ENCODE measurements at places on chromosomes 4 and X.

DNA sequence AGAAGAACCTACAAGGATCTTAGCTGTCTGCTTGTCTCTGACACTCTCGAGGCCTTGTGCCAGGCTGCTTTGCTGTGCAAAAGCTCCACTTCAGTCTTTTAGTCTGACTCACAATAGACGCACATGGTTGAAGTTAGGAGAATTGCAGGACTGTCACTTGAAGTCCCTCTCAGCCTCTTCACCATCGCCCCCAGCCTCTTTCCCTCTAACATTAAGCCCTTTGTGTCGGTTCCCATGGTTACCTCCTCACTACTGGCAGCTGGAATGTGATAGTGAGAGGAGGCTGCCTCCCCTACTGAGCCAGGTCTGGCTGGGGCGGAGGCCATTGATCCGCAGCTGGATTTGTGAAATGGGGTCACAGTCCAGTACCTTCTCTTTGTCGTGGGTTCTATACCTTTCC is 201.8 kb downstream of the SOWAHB start:
- no peak for DNase-seq

DNA sequence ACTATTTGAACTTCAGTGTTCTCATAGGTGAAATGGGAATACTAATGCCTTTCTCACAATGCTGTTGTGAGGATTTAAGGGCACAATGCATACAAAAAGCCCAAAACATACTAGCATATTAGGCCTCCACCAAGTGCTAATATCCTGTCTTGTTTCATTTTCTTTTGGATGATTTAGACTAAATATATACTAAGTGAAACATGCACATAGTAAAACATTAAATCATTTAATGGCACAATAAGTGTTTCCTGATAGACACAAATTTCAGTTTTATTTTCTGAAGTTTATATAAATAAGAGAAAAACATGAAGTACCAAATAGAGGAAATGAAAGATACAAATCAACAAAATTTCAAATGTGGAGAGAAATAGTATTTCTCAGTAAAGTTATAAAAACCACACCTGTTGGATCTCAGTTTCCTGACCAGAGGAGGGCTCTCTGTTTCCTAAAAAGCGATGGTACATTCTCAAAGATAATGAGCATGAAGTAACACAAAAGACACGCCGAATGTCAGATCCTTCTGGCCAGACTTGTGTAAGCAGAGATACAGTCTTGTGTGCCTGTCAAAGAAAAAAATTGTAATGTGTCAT is 25.1 kb downstream of the DDX60 start:
- DNase-seq = no peak

DNA sequence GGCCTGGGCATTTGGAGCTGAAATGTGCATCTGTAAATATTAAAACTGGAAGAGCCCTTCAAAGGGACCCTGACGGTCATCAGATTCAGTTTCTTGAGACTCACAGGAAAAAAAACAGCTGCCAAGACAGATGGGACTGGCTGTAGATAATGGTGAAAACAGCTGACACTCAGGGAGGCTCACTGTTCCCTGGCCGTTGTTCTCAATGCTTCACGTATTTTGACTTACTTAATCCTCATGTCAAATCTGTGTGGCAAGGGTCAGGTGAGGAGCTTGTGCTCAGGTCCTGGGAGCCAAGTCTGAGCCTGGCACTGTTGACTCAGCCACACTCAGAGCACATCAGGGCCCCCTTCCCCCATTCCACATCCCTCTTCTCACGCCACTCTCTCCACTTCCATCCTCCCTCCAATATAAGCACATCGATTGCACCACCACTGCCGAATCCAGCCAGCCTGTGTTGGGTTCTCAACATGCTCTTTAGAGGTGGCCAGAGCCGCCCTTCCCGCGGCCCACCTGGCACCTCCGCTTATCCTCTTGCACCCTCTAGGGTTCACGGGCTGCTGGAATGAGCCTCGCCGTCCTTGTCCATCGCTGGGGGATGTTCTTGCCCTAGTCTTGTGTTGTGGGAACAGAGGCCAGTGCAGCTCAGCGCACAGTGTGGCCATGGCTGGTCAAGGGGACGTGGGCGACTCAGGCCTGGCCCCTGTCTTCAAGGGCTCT is 40.1 kb downstream of the EVC start:
- DNase-seq = no peak

GRCh38 chrX:107718156-107718621 is 57.4 kb downstream of the TSC22D3 start:
- peak; percentile 36 for DNase-seq

- no peak for DNase-seq
Measured at GRCh38 chr4:168981460-168981859, 28.6 kb downstream of the CBR4 start.

DNA sequence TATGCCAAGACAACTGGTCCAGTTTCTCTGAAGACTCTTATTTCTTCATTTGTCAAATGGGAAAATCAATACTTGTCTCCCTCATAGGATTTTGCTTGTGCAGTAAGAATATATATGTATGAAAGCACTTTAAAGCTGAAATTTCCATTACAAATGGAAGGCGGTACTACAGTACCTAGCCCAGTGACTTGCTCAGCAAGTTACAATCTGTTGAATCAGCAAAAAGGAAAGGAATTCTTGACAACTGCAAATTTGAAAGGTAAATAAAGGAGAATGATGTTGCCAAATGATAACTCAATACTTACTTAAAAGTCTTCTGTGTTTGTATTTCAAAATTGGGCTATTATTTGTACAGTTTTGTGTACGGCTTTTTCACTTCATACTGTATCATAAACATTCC is 71.1 kb downstream of the PKD2 start:
- no peak for DNase-seq

DNA sequence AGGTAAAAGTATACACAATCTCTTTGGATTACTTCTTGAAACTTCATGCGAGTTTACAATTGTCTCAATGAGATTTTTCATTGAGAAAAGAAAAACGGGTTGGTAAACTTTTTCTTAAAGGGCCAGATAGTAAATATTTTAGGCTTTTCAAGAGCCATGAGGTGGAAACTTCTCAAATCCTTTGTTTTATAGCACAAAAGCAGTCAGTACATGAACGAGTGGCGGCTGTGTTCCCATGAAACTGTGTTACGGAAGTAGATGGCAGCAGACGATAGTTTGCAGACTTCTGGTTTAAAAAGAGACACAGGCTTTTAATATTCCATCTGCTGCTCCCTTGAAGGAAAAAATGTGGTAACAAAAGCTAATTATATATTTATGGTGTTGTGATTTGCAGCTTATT is 332.0 kb downstream of the TENM3 start:
- DNase-seq = no peak

- DNase-seq = no peak
Measured at GRCh38 chrX:9926002-9926401, 41.2 kb upstream of the CLDN34 start.

GRCh38 chr4:113968473-113968872 is 11.0 kb downstream of the ARSJ start:
- no peak for DNase-seq

DNA sequence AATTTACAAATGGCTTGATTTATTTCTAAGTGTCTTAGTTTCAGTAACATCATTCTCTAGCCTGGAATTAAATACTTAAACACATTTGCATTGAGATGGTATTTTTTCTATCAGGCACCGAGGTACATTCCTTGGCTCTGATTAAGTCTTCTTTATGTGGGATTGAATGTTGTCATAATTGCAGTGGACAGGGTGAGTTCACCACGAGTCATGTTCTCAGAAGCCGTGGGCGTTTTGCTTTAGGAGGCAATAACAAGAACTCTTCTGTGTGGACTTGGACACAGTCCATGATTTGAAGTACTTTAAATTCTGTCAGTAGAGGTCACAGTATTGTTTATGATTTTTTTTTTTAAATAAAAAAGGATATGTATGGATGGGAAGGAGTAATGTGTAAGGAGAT is 57.1 kb upstream of the EFHC2 start:
- peak; percentile 25 for DNase-seq

DNA sequence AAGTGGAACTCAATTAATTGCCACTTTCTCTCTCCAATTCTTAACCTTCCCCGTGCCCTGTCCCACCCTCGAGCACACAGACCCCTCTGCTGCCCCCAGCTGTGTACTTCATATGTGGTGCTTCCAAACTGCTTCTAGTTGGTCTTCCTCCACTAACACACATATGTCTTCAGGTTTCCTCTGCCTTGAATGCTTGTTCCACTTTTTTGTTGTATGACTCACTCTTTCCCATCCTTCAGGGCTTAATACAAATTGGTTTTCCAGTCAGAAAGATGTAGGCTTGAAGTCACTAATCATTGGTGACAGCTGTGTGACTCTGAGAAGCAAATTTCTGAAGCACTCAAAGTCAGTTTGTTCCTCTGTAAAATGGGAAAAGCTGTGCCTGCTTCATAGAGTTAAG is 30.6 kb downstream of the TRIM2 start:
- peak; percentile 35 for DNase-seq

GRCh38 chrX:121322159-121322558 is 274.7 kb downstream of the GLUD2 start:
- no peak for DNase-seq

DNA sequence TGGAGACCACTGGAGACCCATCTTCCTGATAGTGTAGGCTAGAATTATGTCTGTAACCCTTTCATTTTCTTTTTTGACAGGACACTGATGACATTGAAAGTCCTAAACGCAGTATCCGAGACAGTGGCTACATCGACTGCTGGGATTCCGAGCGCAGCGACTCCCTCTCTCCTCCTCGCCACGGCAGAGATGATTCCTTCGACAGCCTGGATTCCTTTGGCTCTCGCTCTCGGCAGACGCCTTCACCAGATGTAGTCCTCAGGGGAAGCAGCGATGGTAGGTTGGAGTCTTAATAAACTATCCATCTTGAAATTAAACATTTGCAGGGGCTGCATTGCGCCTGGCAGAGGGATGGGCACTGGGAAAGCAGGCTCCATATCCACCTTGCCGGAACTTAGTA is 75.4 kb downstream of the LIMCH1 start:
- no peak for DNase-seq

- DNase-seq = no peak
Measured at GRCh38 chr4:89285745-89286144, 21.9 kb downstream of the GPRIN3 start.

GRCh38 chr4:59759082-59759825 is 1440.9 kb upstream of the ADGRL3 start:
- DNase-seq = no peak

- DNase-seq = no peak
Measured at GRCh38 chr4:77050962-77051361, 24.8 kb downstream of the CCNI start.

DNA sequence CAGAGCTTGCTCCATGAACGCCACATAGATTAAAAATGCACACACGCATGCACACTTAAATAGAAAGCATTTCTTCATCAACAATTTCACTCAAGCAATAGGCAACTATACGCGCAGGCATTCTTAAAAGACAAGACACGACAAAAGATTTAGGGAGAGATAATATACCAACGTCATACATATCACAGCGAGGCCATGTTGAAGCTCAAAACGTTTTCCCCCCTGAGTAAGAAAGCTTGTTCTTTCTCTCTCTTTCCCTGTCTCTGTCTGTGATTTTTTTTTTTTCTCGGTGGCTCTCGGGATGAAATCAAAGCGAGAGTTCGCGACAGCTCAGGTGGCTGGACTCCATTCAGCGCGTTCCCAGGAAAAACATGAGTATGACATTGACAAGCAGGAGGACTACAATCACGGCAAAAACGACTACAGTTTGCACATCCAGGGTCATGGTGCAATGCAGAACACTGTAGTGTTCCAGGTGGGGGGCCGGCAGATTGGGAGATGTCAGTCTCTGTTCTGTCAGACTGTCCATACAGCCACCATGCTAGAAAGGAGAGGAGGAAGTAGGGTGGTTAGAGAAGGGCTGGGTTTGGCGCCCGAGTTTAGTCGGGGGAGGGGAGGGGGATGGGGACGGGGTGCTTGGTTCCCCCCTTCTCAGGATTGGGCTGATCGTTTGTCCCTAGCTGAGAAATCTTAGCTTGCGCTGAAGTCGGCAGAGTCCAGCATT is 30.7 kb downstream of the ARHGEF9 start:
- DNase-seq = no peak

GRCh38 chrX:119512146-119512800 is 44.0 kb downstream of the SLC25A5 start:
- peak; percentile 49 for DNase-seq

GRCh38 chr4:176377780-176378179 is 58.0 kb downstream of the SPCS3 start:
- peak; percentile 16 for DNase-seq

- no peak for DNase-seq
Measured at GRCh38 chr4:120901731-120902130, 20.8 kb downstream of the PRDM5 start.

GRCh38 chrX:79146640-79147390 is 2.3 kb downstream of the GPR174 start:
- no peak for DNase-seq

- DNase-seq = no peak
Measured at GRCh38 chrX:118129681-118130080, 13.1 kb upstream of the KLHL13 start.

- DNase-seq = peak; percentile 47
Measured at GRCh38 chr4:5753766-5754528, 42.9 kb downstream of the EVC start.

- no peak for DNase-seq
Measured at GRCh38 chr4:39685990-39686389, 11.9 kb upstream of the UBE2K start.

- no peak for DNase-seq
Measured at GRCh38 chr4:4709736-4710135, 149.7 kb upstream of the MSX1 start.

DNA sequence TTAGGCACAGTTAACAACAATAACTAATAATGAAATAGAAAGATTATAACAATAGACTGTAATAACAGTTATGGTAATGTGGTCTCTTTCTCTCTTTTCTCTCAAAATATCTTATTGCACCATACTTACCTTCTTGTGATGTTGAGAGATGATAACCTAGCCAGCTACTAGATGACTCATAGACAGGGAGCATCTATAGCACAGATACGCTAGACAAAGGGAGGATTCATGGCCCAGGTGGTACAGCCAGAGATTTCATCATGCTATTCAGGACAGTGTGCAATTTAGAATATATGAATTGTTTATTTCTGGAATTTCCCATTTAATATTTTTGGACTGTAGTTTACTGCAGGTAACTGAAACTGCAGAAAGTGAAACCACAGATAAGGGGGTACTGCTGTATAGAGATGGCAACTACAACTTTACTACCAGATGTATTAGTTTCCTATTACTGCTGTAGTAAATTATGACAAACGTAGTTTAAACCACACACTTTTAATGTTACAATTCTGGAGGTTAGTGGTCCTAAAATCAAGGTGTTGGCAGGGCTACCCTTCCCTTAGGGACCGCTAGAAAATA is 41.8 kb upstream of the MAGED1 start:
- DNase-seq = peak; percentile 5

DNA sequence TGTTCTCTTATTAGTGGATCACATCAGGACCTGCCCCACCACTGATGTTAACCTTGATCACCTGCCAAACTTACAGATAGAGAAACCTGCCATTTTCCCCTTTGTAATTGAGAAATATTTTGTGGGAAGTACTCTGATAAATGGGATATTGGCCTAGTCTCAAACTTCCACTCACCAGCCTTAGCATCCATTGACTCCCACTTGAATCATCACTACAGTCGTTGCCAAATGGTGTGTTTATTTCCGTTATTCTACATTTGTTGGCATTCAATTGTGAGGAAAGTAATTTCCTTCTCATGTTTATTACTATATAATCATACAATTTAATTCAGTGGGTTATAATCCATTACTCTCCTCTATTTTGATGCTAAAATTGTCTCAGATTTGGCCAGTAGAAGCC is 156.4 kb upstream of the CXCL13 start:
- no peak for DNase-seq
